ENCODE measurements at places on chromosomes 2 and 18.

GRCh38 chr18:38167623-38168022, 602.0 kb upstream of the CELF4 start:
- no peak for DNase-seq

DNA sequence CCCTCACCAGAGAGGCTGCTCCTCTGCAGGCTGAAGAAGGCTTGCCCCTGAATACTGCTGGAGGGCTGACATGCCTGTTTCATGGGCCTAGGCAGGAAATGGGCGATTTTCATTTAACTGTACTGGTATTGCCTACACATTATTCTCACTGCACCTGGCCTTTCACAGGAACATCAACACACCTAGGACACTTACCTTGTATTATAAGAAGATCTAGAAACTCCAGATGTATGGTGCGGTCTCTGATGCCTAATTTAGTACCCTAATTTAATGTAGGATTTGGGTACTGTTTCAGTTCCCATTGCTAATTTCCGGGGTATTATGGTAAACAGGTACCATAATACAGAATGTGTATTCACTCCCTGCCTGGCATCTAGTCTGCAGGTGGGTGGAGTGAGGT, 146.0 kb downstream of the MYO1B start:
- DNase-seq = no peak

GRCh38 chr2:239727182-239727775, 297.9 kb downstream of the NDUFA10 start:
- no peak for DNase-seq

- no peak for DNase-seq
Measured at GRCh38 chr2:176157499-176158185, 535 bp downstream of the HOXD3 start.

DNA sequence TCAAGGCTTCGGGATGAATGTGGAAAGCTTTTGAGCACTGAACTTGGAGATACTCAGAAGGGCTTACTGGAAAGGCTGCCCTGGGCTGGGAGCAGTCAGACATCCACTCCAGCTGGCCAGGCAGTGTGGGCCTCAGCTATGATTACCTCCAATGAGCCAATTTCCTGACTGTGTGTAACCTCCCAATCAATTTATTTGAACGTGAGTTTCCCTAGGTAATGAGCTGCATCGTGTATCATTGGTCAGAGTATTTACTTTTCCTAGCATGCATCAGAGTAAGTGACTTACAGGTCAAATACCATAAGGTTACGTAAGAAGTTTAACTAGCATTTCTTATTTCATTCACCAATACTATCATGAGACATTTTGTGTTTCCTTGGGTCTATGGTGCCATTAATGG, 11.0 kb upstream of the CTAGE1 start:
- DNase-seq = no peak

- DNase-seq = no peak
Measured at GRCh38 chr2:240906141-240906910, at the start of gene CROCC2. TSS of gene CROCC2 (plus strand) at chr2:240906336. CDS start at chr2:240906514, 178 bp downstream.

- no peak for DNase-seq
Measured at GRCh38 chr2:179106342-179106675, 56.4 kb upstream of the CCDC141 start.

Data from activated naive CD4-positive, alpha-beta T cell treated with Interleukin-2 at 50 U/mL for 16 hours (primary cell).